ENCODE measurements at places on chromosomes 11 and 22. TPM values are rescaled to one million over a fixed set of nuclear protein-coding genes. Genes with fewer than 3 reads are reported as not detected.
A peak's percentile ranks its signal among the peaks of the same experiment; 100 is the strongest.

- DNase-seq, result no peak
Observed at GRCh38 chr11:7469351-7469865, 15.9 kb upstream of the OLFML1 start.

Gene ZNF280B
- total RNA-seq, result 1.9 TPM

DNA sequence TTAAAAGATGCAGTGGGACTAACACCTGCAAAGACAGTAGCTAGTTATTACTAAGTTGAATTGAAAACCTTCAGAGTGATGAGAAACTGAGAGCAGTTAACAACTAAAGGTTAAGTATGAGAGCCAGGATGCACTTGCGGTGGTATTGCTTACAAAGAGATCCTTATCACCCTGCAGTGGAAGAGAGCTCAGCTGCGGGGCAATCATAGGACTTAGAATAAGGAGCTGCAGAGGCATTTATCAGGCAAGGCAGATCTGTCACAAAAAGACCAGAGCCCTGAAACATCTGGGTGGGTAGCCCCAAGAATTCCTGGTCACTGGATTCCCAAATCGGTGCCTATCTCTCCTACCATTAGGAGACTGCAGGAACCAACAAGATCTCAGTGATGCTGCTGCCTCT lies 34.3 kb upstream of the CFAP300 start:
- DNase-seq, result no peak

- no peak for DNase-seq
Observed at GRCh38 chr11:81207421-81208054, 1526.1 kb downstream of the FAM181B start.

Gene SCGB1A1
- not detected for total RNA-seq

GRCh38 chr22:49983148-49984042 lies 22.8 kb downstream of the PIM3 start:
- DNase-seq, result no peak

GRCh38 chr22:46797355-46797754 lies 34.9 kb downstream of the TBC1D22A start:
- peak; percentile 55 for DNase-seq

DNA sequence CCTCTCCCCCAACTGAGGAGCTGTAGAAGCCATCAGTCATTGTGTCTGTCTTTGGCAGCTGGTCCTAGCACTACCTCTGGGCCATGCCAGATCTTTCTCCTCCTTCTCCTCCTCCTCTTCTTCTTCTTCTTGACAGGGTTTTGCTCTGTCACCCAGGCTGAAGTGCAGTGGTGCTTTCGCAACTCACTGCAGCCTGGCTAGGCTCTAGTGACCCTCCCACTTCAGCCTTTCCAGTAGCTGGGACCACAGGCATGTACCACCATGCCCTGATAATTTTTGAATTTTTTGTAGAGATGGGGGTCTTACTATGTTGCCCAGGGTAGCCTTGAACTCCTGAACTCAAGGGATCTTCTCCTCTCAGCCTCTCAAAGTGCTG lies 50.1 kb upstream of the SHANK2 start:
- no peak for DNase-seq

- DNase-seq, result no peak
Observed at GRCh38 chr22:44133161-44133560, 47.6 kb upstream of the PARVG start.

GRCh38 chr11:94705419-94705818 lies 62.7 kb upstream of the AMOTL1 start:
- no peak for DNase-seq

Gene RASD2
- under 0.01 TPM for total RNA-seq

Gene HOATZ
- total RNA-seq, result not detected

GRCh38 chr11:7445564-7445963 lies 39.7 kb upstream of the OLFML1 start:
- no peak for DNase-seq

Gene MS4A2
- not detected for total RNA-seq

- peak; percentile 98 for DNase-seq
Observed at GRCh38 chr11:44574610-44575287, 9.3 kb downstream of the CD82 start.

DNA sequence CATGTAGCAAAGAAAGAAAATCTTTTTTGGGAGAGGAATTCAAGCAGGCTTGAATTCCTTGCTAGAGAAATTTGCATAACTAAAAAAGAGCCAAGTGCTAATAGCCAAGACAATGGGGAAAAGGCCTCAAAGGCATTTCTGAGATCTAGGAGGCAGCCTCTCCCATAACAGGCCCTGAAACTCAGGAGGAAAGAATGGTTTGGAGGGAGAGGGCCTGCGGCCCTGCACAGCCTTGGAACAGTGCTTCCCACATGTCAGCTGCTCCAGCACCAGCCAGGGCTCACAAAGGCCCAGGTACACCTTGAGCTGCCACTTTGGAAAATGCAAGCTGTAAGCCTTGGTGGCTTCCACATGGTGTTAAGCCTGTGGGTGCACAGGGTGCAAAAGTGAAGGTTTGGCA lies 55.5 kb upstream of the TSPAN18 start:
- no peak for DNase-seq

GRCh38 chr11:69384251-69385143 lies 90.5 kb downstream of the MYEOV start:
- no peak for DNase-seq

Gene FOLR2
- not detected for total RNA-seq

- DNase-seq, result no peak
Observed at GRCh38 chr11:125136001-125136400, 24.6 kb upstream of the TMEM218 start.

Data from IMR-90 (cell line).